MCF 10A (cell line): ENCODE measurements at places on chromosomes 4 and X. TPM values are rescaled to one million over a fixed set of nuclear protein-coding genes. Genes with fewer than 3 reads are reported as not detected.
A peak's percentile ranks its signal among the peaks of the same experiment; 100 is the strongest.

- no peaks in the 10 kb centered on the region for H3K27me3 ChIP-seq
- H3K4me3 ChIP-seq, result no peak overlapping the region
- no peaks in the 10 kb centered on the region for H3K36me3 ChIP-seq
- DNase-seq, result peak; percentile 80
Observed at GRCh38 chr4:88104902-88105610, 53.4 kb downstream of the ABCG2 start.

- no peaks in the 10 kb centered on the region for H3K4me1 ChIP-seq
- H3K27ac ChIP-seq, result no peak overlapping the region
- no peaks in the 10 kb centered on the region for H3K36me3 ChIP-seq
- H3K27me3 ChIP-seq, result peaks cover 16% of the 10 kb centered on the region
Observed at GRCh38 chrX:17438221-17438620, 63.2 kb downstream of the NHS start.

- peaks cover 6% of the 10 kb centered on the region for H3K4me1 ChIP-seq
- H3K27ac ChIP-seq, result no peak overlapping the region
- H3K36me3 ChIP-seq, result no peaks in the 10 kb centered on the region
Observed at GRCh38 chr4:181475781-181476507, 767.3 kb upstream of the TENM3 start.

DNA sequence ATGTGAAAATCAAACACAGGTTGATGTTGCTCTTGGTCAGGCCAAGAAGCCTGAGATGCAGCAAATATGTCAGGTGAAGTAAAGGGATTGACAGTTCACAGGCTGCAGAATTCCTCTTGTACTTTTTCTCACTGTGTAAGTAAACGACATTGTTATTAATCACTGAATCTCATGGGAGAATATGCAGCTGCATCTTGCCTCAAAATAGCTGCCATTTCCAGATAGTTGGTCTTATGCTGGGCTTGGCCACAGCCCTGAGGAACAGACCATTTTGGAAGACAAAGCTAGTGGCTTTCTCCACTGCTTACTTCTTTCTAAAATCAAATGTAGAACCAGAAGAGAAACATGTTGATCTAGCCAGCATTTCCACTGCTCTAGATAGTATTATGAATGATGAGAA, 403.4 kb upstream of the NR3C2 start:
- no peak overlapping the region for H3K27ac ChIP-seq
- peaks cover 8% of the 10 kb centered on the region for H3K4me1 ChIP-seq
- no peak overlapping the region for H3K4me3 ChIP-seq
- H3K27me3 ChIP-seq, result no peaks in the 10 kb centered on the region

MAGEC3 gene
- total RNA-seq, result not detected in 2 replicates

NEIL3 gene
- total RNA-seq, result 3.4 and 5.8 TPM in 2 replicates

- no peaks in the 10 kb centered on the region for H3K36me3 ChIP-seq
- no peaks in the 10 kb centered on the region for H3K27me3 ChIP-seq
- no peak overlapping the region for H3K4me3 ChIP-seq
- no peak for DNase-seq
- H3K27ac ChIP-seq, result no peak overlapping the region
Observed at GRCh38 chr4:66284991-66285451, 614.7 kb upstream of the EPHA5 start.

GRCh38 chr4:185357733-185358440, 37.8 kb downstream of the LRP2BP start:
- H3K4me3 ChIP-seq, result no peak overlapping the region
- peaks cover 3% of the 10 kb centered on the region for H3K36me3 ChIP-seq
- no peak for DNase-seq
- H3K4me1 ChIP-seq, result no peaks in the 10 kb centered on the region

C4orf17 gene
- total RNA-seq, result not detected in 2 replicates

DNA sequence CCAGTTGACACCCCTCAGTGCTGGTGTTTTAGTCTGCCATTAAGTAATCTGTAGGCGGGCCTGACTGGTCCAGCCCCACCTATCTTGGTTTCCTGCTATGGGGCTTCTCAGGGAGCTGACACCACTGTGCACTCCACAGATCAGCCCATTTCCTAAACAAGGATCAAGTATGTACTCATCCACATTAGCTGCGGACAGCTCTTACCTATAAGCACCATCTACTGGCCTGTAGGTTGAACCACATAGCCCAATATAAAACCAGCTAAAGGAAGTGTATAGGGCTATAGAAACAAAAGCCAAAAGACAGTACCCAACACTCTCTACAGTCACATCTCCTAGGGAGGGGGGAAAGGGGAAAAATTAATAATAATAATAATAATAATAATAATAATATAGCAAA, 353.5 kb upstream of the CXorf51B start:
- no peak overlapping the region for H3K4me3 ChIP-seq
- no peaks in the 10 kb centered on the region for H3K36me3 ChIP-seq

DNA sequence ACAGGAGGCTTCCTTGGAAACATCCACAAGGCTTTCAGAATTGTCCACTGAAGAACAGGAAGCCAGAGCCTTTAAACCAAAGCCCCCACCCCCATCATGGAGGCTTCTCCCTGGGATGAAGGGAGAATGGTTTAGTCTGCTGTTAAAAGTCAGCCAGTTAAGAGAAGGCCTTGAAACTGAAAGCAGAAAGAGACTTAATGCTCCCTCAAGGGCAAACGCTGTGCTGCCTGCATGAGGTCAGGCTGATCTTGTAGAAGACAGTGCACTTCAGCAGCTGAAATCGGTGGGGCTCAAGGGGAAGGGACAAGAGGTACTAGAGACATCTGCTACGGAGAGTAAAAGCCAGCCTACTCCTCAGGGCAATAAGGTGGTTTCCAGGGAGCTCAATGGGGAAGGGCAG, 69.0 kb downstream of the HPRT1 start:
- no peak for DNase-seq
- no peak overlapping the region for H3K27ac ChIP-seq
- no peaks in the 10 kb centered on the region for H3K4me1 ChIP-seq
- H3K36me3 ChIP-seq, result no peaks in the 10 kb centered on the region
- H3K4me3 ChIP-seq, result no peak overlapping the region

GRCh38 chr4:22030307-22030706, 81.7 kb upstream of the KCNIP4 start:
- H3K27me3 ChIP-seq, result no peaks in the 10 kb centered on the region
- H3K4me3 ChIP-seq, result no peak overlapping the region
- H3K36me3 ChIP-seq, result no peaks in the 10 kb centered on the region
- H3K4me1 ChIP-seq, result no peaks in the 10 kb centered on the region
- H3K27ac ChIP-seq, result no peak overlapping the region

DNA sequence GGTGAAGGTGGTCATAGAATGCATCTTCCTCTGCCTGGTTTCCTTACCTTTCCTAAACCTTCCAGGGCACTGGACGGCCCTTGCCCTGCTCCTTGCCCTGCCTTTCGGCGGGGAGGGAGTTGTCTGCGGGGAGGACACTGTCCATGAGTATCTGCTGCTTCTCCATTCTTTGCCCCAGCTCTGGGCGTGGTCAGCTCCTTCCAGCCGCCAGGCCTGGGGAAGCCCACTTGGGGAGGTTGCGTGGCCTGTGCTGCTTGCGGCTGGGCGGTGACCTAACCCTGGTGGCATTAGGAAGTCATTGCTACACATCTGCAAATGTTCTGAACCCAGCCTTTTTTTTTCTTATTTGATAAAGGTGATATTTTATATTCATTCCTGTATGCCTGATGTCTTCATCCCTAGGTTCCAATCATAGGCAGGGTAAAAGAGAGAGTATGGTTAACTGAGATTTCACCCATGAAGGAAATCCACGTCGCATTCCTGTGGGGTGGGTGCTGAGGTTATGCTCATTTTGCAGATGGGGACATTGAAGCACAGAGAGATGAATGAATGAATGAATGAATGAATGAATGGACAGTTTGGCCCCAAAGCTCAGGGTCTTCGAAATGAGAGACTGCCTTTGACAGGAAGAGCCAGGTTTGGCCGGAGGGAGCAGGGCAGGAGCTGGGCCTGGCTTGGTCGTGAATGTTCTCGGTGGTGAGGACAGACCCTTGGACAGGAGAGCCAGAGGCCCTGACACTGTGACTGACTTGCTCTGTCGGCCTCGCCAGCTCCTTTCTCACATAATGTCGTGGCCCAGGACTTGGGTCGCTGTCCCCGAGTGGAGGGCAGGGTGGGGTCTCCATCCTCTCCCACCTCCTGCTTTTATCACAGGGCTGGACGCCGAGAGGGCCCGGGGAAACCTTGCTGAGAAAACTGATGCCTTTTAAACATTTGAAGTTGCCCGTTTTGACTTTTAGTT, 57.8 kb upstream of the GPR78 start:
- no peak for DNase-seq
- peaks cover 11% of the 10 kb centered on the region for H3K27me3 ChIP-seq
- no peak overlapping the region for H3K4me3 ChIP-seq
- no peaks in the 10 kb centered on the region for H3K36me3 ChIP-seq
- no peaks in the 10 kb centered on the region for H3K4me1 ChIP-seq

DNA sequence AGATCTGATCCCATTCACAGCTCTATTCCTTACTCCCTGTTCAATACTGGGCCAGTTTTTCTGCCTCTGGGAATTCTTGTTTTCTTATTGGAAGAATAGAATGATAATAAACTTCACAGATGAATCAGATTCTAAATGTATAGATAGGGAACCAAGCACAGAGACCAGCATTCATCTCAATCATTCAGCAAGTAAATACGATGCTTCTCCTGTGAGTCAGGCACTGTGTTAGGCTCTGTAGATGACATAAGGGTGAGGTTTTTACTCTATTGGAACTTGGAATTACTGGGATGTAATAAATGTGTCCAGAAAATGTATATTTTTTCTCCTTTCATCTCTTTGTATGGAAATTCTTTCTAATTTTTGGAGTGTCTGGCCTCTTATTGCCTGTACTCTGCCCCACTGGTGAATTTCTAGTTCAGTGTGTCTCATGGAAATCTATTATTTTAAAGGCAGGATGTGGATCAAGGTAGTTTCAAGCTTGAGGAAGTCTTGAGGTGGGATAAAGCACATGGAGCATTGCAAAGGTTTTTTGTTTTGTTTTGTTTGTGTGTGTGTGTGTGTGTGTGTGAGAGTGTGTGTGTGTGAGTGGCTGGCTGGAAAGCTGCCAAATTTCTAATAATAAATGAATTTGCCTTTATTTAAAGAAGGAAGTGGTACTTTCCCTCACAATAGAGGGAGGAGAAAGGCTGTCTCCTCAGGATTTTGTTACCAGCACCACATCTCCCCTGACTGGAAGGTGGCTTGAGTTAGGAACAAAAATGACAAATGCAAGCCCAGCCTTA, 117.9 kb upstream of the HS3ST1 start:
- no peak overlapping the region for H3K27ac ChIP-seq
- DNase-seq, result no peak
- no peaks in the 10 kb centered on the region for H3K27me3 ChIP-seq
- no peaks in the 10 kb centered on the region for H3K36me3 ChIP-seq

- DNase-seq, result no peak
- H3K36me3 ChIP-seq, result no peaks in the 10 kb centered on the region
- H3K4me1 ChIP-seq, result peaks cover 6% of the 10 kb centered on the region
- no peaks in the 10 kb centered on the region for H3K27me3 ChIP-seq
- H3K4me3 ChIP-seq, result no peak overlapping the region
- H3K27ac ChIP-seq, result peak overlapping the region; percentile 17
Observed at GRCh38 chr4:79927931-79928330, 145.1 kb downstream of the ANTXR2 start.

GRCh38 chr4:72690771-72691170, 121.8 kb upstream of the ADAMTS3 start:
- H3K4me3 ChIP-seq, result no peak overlapping the region
- DNase-seq, result no peak
- peaks cover 11% of the 10 kb centered on the region for H3K4me1 ChIP-seq
- H3K36me3 ChIP-seq, result no peaks in the 10 kb centered on the region
- no peaks in the 10 kb centered on the region for H3K27me3 ChIP-seq

GRCh38 chrX:12007881-12008280, 130.4 kb upstream of the FRMPD4 start:
- DNase-seq, result peak; percentile 92
- H3K27me3 ChIP-seq, result no peaks in the 10 kb centered on the region
- no peak overlapping the region for H3K4me3 ChIP-seq
- no peaks in the 10 kb centered on the region for H3K36me3 ChIP-seq
- H3K27ac ChIP-seq, result peak overlapping the region; percentile 46

- H3K36me3 ChIP-seq, result no peaks in the 10 kb centered on the region
- no peak overlapping the region for H3K4me3 ChIP-seq
- H3K4me1 ChIP-seq, result no peaks in the 10 kb centered on the region
- H3K27me3 ChIP-seq, result no peaks in the 10 kb centered on the region
- DNase-seq, result no peak
Observed at GRCh38 chr4:108126806-108127205, 41.9 kb downstream of the LEF1 start.

DNA sequence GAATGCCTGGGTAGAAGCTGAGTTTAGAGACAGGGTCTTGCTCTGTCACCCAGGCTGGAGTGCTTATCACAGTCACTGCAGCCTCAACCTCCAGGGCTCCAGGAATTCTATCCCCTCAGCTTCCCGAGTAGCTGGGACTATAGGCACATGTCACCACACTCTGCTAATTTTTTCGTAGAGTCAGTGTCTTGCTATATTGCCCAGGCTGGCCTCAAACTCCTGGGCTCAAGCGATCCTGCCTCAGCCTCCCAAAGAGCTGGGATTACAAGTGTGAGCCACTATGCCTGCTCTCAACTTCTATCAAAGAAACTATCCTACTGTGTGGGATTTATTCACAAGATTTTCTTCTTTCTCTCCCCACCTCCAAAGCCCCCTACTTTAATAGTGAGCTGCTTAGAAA, 15.7 kb downstream of the MAPK10 start:
- H3K4me3 ChIP-seq, result no peak overlapping the region

GRCh38 chr4:31086756-31087330, 366.7 kb downstream of the PCDH7 start:
- no peaks in the 10 kb centered on the region for H3K36me3 ChIP-seq
- H3K27me3 ChIP-seq, result no peaks in the 10 kb centered on the region
- no peak overlapping the region for H3K27ac ChIP-seq
- peaks cover 16% of the 10 kb centered on the region for H3K4me1 ChIP-seq

DNA sequence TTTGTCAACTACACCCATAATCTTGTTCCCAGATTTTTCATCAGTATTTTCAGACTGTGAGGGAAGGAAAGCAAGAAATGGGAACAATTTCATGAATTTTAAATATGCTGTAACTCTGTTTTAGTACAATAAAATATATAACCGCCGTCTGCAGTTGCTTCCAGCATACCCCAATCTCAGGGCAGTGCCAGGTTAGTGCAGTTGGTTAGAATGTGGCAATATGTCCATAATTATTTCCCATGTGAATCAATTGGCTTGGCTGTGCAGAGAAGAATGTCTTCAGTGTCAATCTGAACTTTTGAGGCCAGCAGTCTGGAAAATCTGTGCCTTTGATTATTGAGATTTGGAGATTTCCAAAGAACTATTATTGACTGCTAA, 5.0 kb upstream of the MMAA start:
- no peak overlapping the region for H3K4me3 ChIP-seq
- H3K4me1 ChIP-seq, result no peaks in the 10 kb centered on the region
- H3K27ac ChIP-seq, result no peak overlapping the region
- no peaks in the 10 kb centered on the region for H3K27me3 ChIP-seq
- H3K36me3 ChIP-seq, result peaks cover 7% of the 10 kb centered on the region
- DNase-seq, result no peak
